Cortex of kidney (tissue), 1 donor: ENCODE measurements at places on chromosomes 1 and 21.

GRCh38 chr21:26177746-26178426 is 7.3 kb upstream of the APP start:
- no peak for DNase-seq

DNA sequence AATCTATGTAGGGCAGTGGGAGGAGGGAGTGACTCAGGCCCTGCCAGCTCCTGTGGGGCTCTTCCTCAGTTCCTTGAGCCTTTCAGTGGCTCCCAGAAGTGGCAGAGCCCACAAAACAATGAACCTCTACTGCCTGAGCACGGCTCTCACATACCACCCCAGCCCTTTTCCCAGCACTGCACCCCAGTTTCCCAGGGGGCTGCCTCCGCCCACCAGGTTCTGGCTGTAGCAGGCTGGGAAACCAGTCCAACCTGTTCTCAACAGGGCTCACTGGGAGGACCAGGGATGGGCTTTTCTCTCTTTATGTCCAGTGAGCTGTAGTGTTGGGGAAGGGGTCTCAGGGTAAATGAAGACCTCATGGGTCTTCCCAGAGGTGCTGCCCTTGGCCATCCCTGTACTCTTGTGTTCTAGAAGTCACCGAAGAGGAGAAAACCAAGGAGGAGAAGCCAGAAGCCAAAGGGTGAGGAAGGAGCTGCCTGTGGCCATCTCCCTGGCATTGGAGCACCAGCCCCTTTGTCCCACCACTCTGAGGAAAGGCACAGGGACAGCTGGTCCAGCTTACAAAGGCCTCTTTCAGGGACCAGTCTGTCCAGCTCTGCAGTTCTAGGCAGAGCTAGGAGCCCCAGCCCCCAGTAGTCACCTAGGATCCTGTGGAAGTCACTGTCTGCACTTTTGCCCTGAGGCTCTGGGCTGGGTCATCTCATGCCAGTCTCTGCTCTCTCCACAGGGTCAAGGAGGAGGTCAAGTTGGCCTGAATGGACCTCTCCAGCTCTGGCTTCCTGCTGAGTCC is 3.5 kb downstream of the MARCKSL1 start:
- DNase-seq, result no peak

- DNase-seq, result no peak
Observed at GRCh38 chr1:228216371-228217320, 8.8 kb downstream of the OBSCN start.

DNA sequence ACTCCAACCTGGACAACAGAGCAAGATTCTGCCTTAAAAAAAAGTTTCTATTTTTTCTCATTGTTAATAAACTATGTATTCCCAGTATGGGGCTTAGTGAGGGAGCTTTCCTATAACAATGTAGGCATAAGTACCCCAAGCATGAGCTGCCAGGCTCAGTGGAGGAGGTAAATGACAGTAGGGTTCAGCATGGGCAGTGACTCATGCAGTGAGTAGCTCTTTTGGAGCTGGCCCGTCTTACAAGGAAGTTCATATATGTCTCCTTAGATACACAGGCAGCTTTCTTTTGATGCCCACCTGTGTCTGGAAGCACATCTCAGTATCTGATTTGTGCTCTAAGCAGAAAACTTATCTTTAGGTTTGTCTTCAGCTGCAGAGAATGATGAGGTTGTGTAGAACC is 57.9 kb downstream of the ZNF678 start:
- DNase-seq, result no peak

DNA sequence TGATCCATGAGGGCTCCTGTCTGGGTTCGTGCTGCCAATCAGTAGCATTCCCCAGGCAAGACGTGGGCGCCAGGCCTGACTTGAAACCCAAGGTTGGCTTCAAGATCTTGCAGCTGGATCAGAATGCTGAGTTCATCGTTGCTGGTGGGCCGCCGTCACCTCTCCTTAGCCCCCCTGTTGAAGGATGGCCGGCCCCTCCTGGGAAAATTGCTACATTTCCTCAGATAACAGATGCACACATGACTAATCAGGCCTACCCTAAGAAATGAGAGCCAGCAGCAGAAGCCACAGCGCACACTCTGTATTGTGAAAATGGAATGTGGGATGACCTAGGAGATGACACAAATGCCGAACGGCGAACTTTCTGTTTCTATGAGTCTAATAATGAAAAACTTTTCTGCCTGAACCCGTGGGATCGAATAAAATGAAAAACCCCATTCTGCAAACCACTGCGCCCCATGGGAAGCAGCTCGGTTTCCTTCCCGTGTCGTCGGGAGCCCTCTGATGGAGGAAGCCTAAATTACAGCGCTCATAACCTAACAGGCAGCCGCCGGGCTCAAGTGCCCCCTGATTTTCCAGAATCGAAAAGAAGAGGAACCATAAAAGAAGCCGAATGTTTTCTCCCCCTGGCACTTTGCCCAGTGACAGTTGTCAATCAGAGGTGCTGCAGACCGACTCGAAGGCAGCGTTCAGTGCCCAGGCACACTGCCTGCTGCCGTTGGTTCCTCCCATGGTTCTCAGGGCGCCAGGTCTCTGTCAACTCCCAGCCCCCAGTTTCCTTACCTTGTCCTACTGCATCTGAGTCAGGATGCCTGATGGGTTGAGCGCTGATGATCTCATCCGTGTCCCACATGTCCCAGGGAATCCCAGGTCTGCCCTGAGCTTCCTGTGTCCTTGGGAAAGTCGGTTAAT is 38.2 kb upstream of the H6PD start:
- no peak for DNase-seq

DNA sequence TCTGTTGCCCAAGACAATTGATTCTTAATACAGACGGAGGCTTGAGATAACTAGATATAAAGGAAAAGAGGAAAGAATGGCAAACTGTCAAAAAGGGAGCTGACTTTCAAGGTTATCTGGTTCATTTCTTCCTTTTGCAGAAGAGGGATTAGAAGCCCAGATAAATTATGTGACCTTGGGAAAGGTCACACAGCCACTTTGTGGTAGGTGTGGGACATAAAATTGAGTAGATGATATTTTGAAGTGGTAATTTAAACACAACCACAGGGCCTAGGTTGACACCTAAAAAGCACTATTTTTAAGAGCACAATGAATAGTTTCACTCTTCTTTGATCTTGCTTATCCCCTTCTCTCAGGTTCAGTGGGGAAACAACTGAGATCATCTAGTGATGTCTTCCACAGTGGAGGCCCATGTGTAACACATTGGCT is 16.9 kb upstream of the KIAA0040 start:
- DNase-seq, result no peak

DNA sequence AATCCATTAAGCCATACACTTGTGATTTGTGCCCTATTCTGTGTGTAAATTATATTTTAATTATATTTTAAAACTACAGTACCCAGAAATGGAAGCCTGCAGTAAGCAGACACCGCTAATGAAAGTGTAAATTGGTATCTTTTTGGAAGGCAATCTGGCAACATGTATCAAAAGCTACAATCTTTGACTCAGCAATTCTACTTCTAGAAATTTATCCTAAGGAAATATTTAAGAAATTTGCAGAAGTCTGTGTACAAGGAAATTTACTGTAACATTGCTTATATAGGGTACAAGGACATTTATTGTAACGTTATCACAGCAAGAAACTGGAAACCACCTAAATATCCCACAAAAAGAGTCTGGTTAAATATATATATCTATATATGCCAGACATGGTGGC is 14.6 kb upstream of the ZMYM4 start:
- DNase-seq, result no peak

- DNase-seq, result no peak
Observed at GRCh38 chr1:150067184-150068108, at the start of gene VPS45. VPS45 (plus strand) TSS chr1:150067776; CDS start chr1:150067858, 82 bp downstream.

DNA sequence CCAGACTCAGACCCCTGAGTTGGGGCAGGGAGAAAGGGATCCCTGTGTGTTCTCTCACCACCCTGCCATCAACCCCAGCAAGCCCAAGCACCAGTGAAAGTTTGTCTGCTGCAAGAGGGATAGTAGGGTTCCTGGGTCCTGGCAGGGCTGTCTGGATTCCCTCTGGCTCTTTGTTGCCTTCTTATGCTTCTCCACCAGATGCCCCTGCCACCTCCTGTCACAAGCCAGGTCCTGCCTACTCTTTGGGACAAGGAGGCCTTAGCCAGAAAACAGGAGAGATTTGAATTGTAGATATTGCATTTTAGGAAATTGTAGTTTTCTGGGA is 21.7 kb downstream of the UBE2T start:
- no peak for DNase-seq

GRCh38 chr1:115310581-115311473 is 27.2 kb downstream of the NGF start:
- DNase-seq, result no peak

DNA sequence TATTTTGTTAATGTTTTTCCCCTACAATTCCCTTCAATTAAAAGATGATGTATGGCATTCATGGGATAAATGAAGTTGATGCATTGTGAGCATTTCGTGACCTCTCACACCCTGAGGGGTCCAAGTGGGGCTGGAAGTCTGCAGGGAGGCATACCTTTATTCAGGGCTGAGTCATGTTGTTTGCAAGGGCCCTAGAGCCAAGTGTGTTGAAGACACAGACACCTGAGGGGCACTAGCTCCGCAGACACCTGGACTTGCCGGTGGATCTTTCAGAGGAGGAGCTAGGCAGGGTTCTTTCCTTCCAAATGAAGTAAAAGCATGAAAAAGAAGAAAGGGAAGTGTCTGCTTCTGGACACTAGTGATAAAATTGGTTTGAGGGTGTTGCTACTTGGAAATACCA is 57.0 kb upstream of the RGS7 start:
- no peak for DNase-seq

DNA sequence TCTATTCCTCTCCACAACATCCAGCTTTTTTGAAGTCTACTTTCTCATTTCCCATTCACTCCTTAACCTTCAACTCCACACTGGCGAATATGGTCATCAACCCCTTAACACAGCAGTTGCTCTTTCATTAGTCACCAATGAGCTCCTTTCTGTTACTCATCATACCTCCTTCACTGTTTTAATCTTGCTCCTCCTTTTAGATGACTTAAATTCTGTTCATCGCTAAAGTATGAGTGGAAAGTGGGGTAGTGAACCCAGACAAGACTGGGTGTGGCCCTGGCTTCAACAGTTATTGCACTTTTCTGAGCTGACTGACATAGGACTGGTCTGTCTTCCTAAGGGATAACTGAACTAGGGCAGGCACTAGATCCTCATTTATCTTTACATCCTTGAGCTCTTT is 51.3 kb downstream of the AKT3 start:
- no peak for DNase-seq

- no peak for DNase-seq
Observed at GRCh38 chr21:34362136-34362444, 1.7 kb upstream of the KCNE2 start.

DNA sequence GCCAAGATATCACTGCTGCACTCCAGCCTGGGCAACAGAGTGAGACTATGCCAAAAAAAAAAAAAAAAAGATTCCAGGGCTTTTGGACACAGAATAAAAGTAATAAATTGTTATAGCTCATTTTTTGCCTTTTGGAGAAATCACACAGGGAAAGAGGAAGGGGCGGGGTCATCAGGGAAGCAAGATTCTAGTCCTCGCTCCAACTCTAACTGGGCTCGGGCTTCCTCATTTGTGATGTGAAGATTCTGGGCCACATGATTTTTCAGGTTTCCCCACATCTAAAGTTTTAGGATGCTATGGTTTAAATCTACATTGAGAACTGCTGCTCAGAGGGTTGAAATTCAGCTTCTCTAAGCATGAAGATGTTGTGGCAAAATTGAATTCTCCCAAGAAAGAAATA is 179.3 kb upstream of the PLXNA2 start:
- DNase-seq, result no peak

DNA sequence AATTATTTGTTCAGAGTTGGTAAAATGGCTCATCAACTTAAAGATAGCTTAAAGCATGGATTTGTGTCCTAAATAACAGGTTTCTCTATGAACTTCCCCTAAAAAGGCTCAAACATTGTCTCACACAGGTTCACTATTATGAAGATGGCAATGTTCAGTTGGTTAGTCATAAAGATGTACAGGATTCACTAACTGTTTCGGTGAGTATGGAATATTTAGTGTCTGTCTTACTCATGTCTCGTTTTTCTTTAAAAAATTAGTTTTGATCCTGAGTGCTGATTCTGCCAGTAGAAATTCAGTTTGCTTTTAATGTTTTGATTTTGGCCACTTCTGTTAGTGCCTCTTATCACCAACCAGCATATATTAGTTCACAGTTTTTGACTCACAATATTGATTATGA is 7.5 kb upstream of the MOV10 start:
- DNase-seq, result no peak

DNA sequence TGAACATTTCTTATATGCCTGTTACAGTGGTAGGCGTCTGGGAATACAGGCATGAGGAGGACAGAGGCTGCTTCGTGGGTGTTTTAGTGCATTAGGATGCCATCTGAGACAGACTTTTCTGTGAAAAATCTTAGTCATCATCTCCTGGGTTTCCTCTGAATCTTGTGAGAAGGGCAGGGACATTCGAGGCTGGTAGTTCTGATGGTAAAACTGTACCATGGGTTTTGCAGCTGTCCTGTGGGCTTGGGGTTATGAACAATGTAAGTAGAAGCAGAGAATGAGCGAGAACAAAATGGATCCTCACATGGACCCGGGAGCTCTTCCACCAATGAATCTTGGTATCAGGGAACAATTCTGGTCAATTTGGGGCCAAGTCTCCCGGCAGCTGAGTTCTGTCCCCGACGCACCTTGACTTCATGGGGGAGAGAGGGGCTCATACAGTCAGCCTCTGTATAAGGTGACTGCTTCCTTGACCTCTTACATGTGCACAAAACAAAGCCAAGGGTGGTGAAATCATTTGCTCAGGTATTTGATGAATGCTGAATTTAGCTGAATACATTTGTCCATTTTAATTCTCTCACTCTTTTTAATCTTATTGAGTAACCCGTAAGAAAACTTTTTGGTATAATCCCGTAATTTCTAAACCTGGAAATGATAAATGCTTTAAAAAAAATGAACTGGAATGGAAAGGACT is 63.6 kb upstream of the ERRFI1 start:
- no peak for DNase-seq

- no peak for DNase-seq
Observed at GRCh38 chr1:88562991-88563390, 121.1 kb upstream of the PKN2 start.

DNA sequence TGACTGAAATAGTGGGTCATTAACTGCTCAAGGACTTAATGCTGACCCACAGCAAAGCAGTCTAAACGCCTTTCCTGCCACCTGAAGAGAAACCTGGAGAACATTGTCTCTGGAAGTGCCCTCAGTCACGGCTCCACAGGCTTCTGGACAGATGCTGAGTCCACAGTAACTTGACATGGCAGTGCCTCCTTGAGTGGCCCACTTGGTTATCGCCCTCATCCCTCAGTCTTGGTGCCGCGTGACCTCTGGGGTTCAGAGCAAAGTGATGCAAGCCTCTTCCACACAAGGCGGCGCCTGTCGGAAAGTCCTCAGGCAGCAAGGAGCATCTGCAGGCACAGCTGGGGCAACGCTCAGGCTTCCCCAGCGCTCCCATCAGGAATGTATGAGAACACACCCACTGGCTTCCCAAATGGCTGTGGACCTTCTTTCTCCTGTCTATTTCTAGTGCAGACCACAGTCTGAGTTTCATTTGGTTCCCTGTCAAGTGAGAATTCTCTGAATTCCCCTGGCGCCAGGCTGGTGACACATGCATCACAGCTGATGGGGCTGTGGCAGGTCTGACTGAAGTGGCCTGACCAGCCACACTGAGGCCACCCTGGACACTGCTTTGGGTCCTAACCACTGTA is 13.0 kb upstream of the ANGPTL7 start:
- DNase-seq, result no peak

GRCh38 chr1:228953207-228953606 is 217.9 kb downstream of the RHOU start:
- no peak for DNase-seq
